SJCRH30 (cell line): ENCODE measurements at places on chromosomes 16 and 17.

DNA sequence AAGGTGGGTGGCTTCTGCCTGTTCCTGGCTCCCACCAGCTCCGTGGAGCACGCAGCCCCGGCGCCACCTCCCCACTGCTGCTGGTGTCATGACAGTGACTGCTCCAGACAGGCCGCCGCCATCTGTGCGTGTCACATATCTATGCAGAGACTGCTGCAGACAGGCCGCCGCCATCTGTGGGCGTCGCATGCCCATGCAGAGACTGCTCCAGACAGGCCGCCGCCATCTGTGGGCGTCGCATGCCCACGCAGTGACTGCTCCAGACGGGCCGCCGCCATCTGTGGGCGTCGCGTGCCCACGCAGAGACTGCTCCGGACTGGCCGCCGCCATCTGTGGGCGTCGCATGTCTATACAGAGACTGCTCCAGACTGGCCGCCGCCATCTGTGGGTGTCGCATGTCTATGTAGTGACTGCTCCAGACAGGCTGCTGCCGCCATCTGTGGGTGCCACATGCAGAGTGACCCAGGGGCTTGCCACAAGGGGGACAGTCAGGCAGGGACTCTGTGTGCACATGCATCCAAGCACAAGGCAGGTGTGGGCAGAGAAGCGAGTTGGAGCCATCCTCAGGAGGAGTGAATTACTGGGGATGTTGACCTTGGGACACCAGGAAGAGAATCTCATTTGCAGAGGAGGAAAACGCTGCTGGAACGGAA, 3.3 kb upstream of the FN3KRP start:
- DNase-seq: no peak

DNA sequence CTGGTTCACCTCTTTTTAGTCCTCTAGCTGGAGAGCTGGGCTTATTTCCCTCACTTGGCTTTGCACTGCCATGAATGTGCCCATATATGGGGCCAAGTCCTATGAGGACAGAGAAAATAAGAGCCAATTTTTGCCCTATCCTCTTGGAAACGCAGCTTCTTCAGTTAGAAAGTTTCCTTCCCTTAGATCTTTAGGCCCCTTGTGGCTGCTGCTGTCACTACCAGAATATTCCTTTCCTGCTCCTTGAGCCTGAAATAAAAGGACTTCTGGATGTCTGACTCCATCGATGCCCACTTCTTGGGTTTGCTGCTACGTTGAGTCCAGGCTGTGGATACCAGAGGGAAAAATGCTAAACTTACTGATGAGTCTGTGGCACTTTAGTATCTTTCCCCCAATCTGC, 487.1 kb downstream of the GRIN2A start:
- DNase-seq: no peak

DNA sequence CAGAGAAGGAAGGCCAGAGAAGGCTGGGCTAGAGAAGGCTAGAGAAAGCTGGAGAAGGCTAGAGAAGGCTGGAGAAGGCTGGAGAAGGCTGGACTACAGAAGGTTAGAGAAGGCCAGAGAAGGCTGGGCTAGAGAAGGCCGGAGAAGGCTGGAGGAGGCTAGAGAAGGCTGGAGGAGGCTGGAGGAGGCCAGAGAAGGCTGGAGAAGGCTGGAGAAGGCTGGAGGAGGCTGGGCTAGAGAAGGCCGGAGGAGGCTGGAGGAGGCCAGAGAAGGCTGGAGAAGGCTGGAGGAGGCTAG, 6.4 kb upstream of the OGFOD3 start:
- DNase-seq: no peak

DNA sequence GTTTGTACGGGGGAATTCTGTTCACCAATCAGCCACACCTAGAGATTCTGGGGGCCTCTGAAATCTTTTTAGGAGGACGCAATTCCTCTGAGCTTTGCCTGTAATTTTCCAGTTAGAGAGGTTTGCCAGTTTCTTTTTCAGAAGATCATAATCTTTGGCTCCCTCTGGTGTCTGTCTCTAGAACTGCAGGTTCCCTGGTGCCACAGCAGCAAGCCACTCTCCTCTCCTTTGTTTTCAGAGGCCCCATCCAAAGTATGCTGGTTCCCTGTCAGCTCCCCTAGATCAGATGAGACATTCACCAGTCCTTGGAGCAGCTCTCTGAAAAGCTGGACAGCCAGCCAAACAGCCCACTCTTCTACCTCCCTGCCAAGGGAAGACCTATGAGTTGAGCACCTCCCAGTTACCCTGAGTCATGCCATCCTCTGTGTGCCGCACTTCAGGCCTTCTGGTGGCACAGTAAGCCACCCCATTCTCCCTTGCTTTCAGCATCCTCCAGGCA, 36.1 kb downstream of the RNF112 start:
- peak; percentile 87 for DNase-seq

GRCh38 chr17:4739122-4740024, at the start of the genes CXCL16 and ZMYND15:
CXCL16 (minus strand) TSS chr17:4739928; CDS start chr17:4739339, 589 bp downstream.
ZMYND15 (plus strand) TSS chr17:4739833; CDS start chr17:4740549, 716 bp downstream.
- DNase-seq: no peak

GRCh38 chr16:74607310-74607961, 522 bp upstream of the GLG1 start:
- no peak for DNase-seq

DNA sequence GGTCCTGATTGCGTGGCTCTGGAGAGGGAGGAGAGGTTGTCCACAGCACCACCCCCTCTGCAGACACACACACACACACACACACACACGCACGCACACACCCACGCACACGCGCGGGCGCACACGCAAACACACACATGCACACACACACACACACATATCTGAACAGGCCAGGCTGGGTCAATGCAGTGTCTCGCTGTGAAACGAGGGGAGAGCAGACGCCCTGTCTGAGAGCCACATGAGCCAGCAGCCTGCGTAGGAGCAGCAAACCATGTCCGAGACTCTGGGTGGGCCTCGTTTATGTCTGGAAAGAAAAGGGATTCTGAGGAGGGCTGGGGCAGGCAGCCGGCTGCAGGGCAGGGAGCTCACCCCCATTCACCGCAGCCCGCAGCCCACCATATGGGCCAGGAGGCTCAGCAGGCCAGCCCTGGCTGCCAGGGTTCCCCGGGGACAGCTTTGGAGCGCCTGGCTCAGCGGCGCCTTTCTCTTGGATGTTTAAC, 93.3 kb upstream of the TNRC6C start:
- DNase-seq: peak; percentile 61

DNA sequence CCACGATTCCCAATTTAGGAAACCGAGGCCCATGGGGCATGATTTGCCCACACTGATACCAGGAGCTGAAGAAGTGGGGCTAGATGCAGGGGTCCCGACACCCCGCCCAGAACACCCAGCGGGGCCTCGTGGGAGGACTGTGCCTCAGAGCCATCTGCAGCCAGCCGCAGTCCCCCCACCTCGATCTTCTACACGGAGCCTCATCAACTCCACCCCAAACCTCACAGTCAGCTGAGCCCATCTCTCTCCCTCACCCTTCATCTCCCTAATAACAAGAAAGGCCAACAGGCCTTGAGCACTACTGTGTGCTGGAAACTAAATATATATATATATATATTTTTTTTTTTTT, 4.2 kb downstream of the ITGAE start:
- no peak for DNase-seq

GRCh38 chr16:78133919-78134318, 34.5 kb downstream of the WWOX start:
- DNase-seq: no peak

DNA sequence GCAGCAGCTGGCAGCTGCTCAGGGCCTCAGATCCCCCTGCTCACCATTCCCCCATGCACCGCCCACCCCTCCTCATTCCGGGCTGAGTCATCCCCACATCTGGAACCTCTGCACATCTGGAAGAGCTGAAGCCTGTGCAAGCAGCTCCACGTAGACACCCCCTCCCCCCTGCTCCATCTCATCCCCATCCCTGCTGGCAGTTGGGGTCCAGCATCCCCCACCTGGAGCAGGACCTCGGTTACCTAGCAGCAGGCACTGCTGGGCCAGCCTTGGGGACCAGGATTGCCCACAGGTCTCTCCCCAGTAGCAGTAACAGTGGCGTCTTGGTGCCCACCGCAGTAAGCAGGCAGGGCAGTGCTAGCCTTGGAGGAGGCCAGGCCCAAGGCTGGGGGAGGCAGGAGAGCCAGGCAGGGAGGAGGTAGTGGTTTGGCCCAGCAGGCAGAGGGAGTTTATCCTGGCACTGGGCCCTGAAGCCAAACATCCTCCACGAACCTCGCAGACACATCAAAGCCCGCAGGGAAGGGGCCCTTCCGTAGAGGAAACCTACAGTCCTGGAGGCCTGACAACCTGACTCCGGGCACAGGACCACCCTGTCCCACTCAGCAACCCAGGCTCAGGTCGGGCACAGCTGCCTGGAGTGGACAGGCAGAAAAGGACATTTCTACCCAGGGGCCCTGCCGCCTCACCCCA, 7.7 kb upstream of the TMEM92 start:
- peak; percentile 44 for DNase-seq

DNA sequence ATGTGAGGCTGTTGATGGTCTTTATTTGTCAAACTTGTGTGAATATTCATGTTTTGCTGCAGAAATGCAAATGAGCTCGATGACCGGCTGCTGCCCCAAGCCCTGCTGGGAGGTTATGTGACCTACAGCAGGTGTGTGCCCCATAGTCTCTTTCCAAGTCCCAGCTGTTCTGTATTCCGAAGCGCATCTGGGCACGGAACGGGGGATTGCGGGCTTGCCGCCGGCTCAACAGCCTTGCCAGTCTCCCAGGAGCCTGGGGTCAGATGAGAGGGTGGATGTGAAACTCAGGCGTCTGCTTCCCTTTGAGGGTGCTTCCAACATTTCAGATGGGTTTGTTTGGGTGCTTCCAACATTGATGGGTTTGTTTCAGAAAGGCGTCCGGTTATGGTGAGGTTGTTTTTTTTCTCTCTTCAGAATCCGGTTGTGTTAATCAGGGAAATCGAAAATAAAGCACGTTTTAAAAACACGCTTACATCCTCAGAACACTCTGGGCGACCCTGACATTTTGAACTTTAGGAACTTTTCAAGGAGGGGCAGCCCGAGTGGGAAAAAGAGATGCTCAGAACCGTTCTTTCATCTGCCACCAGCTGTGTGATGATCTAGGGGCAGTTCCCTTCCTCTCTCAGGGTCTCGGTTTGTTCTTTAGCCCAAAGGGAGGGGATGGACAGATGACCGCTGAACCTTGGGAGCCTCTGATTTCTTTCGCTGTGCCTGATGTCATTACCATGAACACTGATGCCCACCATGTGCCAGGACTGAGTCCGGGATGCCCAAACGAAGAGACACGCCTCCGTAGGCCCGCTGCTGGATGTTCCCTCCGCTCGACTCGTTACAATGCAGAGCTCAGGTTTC, 47.8 kb upstream of the AMZ2 start:
- DNase-seq: no peak

GRCh38 chr17:17382065-17382459, 78.9 kb downstream of the NT5M start:
- DNase-seq: no peak

- no peak for DNase-seq
These were observed 24.2 kb downstream of the ZNRF1 start for GRCh38 chr16:75023009-75023408.

- no peak for DNase-seq
These were observed 17.7 kb downstream of the KSR1 start for GRCh38 chr17:27473748-27474609.

DNA sequence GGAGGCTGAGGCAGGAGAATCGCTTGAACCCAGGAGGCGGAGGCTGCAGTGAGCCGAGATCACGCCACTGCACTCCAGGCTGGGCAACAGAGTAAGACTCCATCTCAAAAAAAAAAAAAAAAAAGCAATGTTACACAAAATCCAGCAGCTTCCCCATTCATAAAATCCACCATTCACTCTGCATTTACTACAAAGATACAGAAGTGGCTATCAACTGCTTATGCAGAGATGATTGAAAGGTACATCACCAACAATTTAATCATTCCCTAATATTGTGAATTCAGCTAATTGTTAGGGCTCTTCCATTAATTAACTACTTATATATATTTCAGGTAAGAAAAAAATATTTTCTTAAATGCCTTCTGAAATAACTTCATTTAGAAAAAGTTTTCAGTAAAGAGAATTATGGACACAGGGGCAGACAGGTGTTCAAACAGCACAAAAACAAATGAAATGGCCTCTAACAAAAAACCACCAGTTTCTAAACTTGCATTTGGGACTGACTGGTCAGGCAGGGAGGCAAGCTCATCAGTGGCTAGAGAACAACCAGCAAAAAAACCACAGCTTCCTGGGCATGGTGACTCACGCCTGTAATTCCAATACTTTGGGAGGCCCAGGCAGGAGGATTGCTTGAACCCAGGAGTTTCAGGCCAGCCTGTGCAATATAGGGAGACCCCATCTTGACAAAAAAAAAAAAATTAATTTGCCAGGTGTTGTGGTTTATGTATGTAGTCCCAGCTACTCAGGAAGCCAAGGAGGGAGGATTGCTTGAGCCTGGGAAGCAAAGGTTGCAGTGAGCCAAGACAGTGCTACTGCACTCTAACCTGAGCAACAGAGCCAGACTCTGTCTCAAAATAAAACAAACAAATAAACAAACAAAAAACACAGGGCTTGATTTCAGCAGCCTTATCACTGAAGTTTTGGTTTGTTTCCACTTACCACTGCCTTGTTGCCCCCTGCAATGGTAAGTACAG, 26.3 kb downstream of the ERN1 start:
- peak; percentile 58 for DNase-seq

GRCh38 chr16:67926181-67926750, 5.4 kb downstream of the CTRL start:
- DNase-seq: peak; percentile 39

DNA sequence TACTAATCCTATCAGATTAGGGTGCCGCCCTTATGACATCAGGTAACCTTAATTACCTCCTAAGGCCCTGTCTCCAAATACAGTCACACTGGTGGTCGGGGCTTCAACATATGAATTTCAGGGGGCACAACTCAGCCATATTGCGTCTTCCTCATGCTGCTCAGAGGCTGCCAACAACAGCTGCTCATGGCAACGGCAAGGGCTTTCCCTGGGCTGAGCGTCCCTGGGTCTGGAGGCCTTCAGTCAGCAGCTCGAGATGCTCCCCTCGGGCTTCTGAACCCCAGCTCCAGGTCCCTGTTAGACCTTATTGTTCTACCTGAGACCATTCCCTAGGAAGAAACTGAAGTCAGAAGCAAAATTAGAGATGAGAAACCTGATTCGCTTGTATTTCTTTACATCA, 157.2 kb downstream of the TMEM132E start:
- no peak for DNase-seq

DNA sequence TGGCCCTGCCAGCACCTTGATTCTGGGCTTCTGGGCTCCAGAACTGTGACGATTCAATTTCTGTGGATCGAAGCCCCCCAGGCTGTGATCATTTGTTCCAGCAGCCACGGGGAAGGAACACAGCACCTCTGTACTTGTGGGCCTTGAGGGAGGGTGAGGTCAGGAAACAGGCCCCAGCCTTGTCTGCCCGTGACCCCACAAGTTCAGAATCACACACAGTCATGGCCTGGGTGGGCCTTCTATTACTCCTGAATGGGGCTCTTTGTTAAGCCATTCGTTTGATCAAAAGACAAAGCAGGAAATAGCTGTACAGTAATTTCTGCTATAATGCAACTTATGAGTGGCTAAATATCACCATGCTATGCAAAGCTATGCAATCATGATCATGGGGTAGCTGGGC, 10.1 kb downstream of the ST6GALNAC2 start:
- DNase-seq: no peak

DNA sequence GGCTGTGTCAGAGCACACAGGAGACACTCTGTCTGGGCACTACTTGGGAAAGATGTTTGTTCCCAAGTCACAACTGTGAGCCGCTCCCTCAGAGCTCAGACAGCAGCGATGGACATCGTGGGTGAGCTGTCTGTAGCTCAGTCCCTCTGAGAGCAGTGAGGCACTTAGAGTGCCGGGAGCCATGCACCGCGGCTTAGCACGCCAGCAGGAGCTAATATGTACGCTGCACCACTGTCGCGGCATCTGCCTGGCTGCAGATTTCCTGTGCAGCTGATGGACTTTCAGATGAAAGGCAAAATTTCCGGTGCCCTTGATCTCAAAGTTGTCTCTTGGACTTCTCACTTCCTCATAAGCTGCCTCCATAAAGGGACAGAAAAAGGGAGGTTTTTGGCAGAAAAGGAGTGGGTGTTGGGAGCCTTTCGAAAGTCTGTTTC, 92.8 kb upstream of the ZNF469 start:
- DNase-seq: no peak
